ENCODE measurements at places on chromosomes 16 and 17.
A peak's percentile ranks its signal among the peaks of the same experiment; 100 is the strongest.

GRCh38 chr16:25692742-25693508, 1.2 kb downstream of the HS3ST4 start:
- no peak for DNase-seq

DNA sequence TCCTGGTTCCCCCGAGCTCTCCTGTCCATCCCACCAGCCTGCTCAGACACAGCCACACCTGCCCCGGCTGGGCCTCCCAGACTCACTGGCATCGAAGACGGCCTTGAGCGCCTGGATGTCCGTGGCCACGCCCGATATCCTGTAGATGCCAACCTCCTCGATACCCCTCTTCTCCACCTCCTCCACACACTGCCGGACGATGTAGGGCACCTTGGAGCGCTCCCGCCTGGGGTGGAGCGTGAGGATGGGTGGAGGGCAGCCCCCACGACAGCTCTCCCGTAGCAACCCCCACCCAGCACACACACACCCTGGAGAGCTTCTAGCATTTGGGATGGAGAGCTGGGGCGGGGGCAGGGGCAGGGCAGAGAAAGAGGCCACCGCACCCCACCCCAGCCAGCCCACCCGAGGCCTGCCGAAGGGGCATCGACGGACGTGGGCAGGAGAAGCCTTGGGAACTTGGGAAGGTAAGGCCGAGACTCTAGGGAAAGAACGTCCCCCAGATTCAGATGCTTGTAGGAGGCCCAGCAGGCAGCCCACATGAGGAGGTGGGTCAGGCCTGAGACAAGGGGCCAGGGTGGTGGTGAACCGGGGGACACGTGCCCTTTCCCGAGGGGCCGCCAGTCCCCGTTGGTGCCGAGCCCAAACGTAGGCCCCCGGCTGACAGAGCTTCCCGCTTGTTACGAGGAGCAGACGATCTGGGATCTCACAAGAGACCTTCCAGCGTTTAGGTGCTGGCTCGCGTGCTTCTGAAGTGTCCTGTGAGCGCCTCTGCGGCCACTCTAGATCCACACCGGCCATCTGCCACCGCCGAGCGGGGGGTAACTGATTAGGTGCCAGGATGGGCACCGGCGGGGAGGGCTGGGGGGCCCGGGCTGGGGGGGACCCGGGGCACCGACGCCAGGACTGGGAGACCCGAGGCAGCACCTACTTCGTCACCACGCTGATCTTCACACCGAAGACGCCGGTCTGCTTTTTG, 15.1 kb downstream of the TIMM22 start:
- no peak for DNase-seq

- DNase-seq, result no peak
Observed at GRCh38 chr16:27113341-27113841, 46.7 kb downstream of the C16orf82 start.

- peak; percentile 8 for DNase-seq
Observed at GRCh38 chr17:6163612-6164333, 93.6 kb downstream of the WSCD1 start.

GRCh38 chr16:15857724-15858560, 1.1 kb upstream of the MYH11 start:
- peak; percentile 79 for DNase-seq

GRCh38 chr16:17270111-17270510, 200.6 kb downstream of the XYLT1 start:
- no peak for DNase-seq

Data from fibroblast of skin of back (primary cell).